ENCODE measurements at places on chromosomes 16 and 17.

DNA sequence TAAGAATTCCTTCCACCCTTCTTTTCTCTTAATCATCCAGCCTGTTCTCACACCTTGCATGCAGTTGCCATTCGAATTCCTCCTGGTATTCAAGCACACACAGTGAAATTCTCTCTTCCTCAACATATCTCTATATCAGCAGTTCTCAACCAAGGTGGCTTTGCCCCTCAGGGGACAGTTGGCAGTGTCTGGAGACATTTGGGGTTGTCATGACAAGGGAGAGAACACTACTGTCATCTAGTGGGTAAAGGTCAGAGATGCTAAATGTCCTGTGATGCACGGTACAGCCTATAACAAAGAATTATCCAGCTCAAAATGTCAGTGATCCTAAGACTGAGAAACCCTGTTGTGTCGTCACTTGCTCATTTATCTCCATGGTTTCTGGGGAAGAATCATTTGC is 94.8 kb upstream of the CPHXL start:
- no peak for DNase-seq

- DNase-seq: no peak
These were observed 399.8 kb downstream of the SLC39A11 start for GRCh38 chr17:72692676-72693075.

GRCh38 chr16:86134802-86135461 is 236.0 kb downstream of the IRF8 start:
- DNase-seq: no peak

DNA sequence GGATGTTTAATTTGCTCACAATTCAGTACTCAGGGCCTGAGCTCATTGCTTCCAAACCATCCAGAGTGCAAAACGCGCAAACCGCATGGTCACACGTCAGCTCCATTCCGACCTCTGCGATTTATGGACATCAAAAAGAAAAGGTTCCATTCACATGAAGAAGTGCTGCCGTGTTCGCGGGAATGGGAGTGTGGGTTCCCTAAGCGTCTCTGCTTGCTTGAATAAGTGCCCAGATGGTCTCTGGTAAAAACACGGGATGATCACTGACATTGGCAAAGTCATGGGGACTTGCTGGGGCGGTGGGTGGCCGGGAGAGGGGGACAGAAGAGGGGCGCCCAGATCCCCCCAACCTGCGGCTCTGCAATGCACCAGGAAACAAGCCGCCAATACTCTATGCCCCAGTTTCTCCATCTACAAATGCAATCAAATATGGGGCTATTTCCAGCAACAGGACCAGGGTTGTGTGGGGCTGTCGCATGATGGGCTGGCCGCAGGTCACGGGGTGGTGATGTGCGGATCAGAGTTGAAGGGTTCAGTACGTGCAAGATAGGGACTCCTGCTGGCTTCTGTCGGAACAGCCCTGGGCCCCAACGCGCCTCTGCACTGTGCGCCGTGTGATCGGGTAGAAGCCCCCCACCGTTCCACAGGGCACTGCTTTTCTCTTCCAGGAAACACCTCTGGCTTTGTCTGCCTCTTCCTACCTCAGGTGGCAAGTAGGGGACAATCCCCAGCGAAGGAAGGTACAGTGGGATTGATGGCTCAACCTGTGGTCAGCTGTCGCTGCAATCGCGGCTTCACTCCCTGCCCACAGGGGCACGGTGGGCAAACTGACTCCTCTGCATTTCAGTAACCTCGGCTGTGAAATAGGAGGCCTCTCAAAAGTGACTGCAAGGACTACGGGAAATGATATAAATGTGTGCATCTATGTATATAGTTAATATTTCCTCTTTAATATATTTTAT is 11.2 kb downstream of the FOXF1 start:
- DNase-seq: no peak

DNA sequence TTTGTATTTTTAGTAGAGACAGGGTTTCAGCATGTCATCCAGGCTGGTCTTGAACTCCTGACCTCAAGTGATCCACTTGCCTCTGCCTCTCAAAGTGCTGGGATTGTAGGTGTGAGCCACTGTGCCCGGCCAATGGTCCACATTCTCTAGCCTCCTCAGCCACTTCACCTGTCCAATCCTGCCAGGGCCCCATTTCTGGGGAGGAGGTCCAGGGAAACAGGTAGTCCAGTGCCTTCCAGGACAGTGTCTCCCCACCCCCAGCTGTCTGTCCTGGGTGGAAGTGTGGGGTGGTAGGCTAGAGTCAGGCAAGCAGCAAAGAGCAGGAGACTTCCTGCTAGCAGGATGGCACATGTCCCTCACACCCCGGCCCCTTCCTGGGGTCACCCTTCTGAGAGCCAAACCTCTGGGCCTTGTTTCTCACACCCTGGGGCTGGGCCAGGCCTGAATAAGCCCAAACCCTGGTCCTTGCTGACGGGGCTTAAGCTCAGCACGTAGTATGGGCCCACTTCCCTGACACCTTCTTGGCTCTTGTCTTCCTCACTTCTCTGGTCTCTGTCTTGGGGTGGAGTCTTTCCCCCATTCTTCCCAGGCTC is 5.0 kb downstream of the FHOD1 start:
- DNase-seq: no peak

GRCh38 chr17:51640108-51640622 is 379.8 kb downstream of the UTP18 start:
- no peak for DNase-seq

DNA sequence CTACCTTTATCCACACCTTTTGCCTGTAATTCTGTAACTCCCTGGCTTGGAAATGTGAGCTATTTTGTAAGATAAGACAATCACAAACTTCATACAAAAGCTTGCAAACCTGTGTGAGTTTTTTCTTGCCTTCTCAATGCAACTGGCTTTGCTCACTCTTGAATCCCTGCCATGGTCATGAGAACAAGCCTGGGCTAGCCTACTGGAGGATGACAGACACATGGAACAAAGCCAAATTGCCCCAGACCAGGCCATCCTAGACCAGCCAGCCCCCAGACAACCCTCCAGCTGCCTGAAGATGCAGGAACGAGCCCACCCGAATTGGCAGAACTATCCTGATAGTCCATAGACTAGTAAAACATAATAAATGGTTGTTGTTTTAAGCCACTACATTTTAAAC is 466.6 kb upstream of the ERCC4 start:
- DNase-seq: no peak

- no peak for DNase-seq
These were observed 244.9 kb downstream of the PRKCA start for GRCh38 chr17:66547151-66547865.

GRCh38 chr16:57039148-57039812 is 49.9 kb downstream of the NLRC5 start:
- DNase-seq: peak; percentile 47

- DNase-seq: no peak
These were observed 60.3 kb downstream of the RMI2 start for GRCh38 chr16:11405331-11406176.

- DNase-seq: no peak
These were observed 31.2 kb downstream of the LYRM9 start for GRCh38 chr17:27862004-27862403.

- DNase-seq: no peak
These were observed 44.2 kb downstream of the PSMD12 start for GRCh38 chr17:67322042-67322787.

GRCh38 chr17:4087911-4088693 is 54.7 kb downstream of the ZZEF1 start:
- no peak for DNase-seq

- DNase-seq: no peak
These were observed 362.5 kb downstream of the SEC14L1 start for GRCh38 chr17:77503293-77503655.

- DNase-seq: no peak
These were observed 95.3 kb upstream of the CRHR1 start for GRCh38 chr17:45688820-45689219.

DNA sequence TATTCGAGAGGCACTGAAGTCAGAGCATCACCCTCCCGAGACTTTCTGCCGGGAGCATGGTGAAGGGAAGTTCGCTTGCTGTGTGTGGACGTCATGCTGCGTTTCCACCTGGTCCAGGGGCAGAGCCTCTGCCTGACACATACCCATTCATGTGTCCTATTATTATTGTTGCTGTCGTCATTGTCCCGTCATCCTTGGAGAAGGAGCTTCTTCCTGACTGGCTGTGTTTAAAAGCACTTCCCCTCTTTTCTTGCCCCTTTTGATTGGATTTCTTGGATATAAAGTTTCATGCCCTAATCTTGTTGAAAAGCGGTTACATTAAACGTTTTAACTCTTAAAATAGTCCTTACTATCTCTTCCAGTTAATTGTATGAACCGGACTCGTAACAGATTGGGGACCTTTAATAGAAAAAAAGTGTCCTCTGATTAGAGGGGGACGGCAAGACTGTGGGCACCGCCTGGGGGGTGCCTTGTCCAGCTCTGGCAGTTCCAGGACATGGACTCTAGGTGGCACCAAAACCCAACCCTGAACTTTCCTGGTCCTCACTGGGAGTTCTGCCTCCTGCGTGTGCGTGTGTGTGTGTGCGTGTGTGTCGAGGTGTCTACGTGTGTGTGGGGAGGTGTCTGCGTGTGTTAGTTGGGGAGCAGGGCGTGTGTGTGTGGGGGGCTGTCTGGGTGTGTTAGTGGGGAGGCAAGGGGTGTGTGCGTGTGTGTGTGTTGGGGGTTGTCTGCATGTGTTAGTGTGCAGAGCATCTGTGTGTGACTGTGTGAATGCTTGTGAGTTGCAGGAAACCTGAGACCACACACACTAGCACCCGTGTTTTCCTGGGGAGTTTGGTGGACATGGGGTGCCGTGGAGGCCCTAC is 133.3 kb upstream of the CIBAR2 start:
- DNase-seq: peak; percentile 55

DNA sequence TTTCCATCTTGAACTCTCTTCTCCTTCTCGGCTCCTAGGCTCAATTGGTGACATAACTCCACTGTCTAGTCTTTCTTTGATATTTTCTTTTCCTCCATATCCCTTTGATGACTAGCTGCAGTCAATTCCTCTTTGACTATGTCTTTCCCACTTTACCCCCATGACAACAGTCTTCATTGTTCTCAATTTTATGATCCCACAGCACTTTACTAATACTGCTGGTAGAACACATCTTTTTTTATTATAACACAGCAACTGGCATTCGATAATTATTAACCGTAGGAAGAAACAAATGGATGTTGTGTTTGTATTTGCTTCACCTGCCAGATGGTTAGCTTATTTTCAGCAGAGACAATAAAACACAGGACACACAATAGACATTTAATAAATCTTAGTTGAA is 1.3 kb downstream of the KRTAP3-3 start:
- DNase-seq: no peak

DNA sequence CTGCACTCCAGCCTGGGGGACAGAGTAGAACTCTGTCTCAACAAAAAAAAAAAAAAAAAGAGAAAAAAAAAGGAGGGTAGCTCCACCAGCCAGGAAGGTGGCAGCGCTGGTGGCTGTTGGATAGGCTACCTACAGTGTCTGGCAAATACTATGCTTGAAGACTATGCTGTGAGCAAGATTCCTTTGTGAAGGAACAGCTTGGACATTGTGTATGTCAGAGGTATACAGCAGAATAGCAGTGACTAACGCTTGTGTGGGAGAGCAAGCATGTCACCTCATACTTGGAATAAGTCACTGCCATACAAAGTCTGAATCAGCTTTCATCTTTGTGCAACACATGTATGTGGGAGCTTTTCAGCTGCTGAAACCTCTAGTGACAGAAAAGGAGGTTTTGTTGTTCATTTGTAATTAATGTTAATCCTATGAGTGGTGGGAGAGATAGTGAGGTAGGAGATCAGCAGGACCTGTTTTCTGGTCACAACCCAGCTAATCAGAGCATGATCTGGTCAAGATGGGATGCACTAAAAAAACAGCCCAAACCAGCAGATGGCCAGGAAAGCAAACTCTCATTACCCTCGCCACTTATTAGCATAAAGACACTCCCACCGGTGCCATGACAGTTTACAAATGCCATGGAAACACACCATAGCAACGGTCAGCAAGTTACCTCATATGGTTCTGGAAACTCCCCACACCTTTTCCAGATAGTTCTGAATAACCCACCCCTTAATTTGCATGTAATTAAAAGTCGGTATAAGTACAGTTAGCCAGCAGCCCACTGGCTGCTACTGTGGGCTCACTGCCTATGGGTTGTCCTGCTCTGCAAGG is 6.8 kb upstream of the ITGAD start:
- DNase-seq: peak; percentile 47

GRCh38 chr16:74700438-74701225 is at the start of gene MLKL:
MLKL (minus strand) TSS chr16:74700862; CDS start chr16:74695757, 5,105 bp downstream.
- peak; percentile 46 for DNase-seq

GRCh38 chr17:17155568-17155967 is 50.6 kb downstream of the PLD6 start:
- DNase-seq: no peak

DNA sequence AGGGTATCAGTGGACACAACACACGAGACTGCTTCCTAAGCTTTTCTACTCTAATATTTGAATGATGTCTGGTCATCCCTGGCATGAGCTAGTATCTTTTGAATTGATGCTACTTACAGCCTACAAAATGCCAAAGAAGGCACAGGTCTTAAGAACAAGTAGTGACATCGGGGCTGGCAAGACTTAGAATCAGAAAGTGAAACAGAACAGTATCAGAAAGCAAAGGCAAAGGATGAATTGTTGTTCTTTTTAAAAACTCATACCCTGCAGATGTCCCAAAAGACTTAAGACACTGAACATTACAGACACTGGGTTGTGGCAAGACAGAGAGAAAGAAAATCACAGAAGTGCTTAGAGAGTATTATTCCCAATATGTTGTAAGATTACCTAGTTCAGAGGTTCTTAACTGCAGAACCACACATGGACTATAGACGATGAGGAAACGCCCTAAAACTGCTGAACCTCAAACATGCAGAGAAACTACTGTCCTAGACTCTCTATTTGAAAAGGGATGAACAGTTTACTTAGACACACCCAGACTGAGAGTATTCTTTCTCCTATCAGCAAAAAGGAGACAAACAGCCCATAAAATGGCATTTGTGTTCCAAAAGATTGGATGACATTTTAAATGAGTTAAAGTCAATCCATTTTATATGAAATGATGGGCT is 12.5 kb downstream of the ZNF19 start:
- no peak for DNase-seq

DNA sequence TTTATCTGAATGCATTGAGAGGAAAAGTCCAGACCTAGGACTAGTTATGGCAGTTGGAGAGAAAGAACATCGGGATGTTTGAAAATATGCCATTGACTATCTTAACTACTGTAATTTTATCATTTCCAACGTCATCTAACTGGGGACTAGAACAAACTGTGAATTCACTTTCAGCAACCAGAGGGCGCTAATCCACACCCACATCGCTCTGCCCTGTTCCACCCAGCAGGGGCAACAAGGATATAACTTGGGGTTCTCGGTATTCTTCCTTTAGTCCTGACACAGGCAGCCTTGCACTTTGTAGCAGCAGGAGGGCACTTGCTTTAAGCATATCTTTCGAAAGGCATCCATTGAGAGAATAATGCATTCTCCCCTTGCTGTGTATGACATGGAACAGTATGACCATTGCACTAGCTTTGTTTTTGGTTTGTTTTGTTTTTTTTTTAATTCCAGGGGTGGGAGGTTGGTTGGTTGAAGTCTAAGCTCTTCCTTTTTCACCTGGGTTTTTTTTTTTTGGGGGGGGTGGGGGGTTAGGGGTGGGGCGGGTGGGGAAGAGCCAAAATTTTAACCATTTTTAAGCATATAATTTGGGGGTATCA is 31.5 kb downstream of the SIAH1 start:
- DNase-seq: peak; percentile 33

Data from T-helper 2 cell (primary cell).